ENCODE measurements at places on chromosomes 1 and 21.

- no peak for DNase-seq
Measured at GRCh38 chr1:175204330-175204729, 11.8 kb upstream of the KIAA0040 start.

- DNase-seq, result no peak
Measured at GRCh38 chr1:176051402-176051801, 155.7 kb downstream of the COP1 start.

DNA sequence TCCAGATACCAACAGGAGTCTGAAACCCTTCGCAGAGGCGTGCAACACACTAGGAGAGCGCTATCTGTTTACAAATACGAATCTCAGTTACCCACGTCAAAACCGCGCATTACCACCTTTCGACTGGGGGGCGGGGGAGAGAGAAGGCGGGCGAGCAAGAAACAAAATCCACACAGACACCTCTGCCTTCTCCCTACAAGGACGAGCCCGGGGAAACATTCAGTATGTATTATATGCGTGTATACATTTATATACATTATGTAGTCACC lies 722 bp downstream of the TUT4 start:
- peak; percentile 66 for DNase-seq

DNA sequence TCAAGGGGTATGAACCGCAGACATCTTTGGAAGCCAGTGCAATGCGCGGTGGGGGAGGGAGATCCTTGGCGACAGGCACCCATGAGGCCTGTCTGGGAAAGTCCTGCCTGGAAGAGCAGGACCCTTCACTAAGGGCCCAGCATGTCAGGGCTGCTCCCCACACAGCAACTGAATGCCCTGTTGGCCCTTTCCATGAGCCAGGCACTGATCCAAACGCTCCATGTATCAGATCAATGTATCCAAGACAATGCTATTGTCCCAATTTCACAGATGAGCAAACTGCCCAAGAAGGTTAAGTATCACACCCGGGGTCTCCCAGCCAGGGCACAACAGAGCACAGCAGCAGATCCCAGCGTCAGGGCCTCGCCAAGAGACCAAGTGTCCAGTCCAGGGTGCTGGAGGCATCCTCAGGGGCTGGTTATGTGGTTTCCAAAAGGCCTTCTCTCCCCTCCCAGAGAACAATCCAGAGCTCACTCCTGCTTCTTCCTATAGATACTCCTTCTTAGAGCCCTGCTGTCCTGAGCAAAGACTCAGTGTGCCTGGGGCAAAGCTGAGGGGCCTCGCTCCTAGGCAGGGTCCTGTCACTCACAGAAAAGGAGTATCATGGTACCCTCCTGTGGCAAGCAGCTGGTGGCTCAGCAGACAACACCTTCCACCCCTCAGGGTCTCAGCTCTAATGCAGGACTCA lies 328.0 kb downstream of the NPHP4 start:
- no peak for DNase-seq

DNA sequence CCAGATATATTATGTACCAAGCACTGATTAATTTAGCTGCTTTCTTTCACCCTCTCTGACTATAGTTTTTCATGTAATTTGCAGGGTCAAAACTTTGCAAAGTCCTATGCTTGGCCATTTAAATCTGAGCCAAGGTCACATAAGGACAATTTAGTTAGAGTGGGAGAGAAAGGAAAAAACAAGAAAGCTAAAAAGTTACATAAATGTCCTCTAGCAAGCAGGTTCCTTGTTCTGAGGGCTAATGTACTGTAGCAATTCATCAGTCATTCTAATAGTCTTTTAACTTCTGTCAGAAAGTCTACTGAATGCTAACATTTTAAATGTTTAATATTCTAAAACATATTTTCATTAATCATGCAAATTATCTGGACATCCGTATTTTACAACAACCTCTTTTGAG lies 68.3 kb downstream of the SAMSN1 start:
- no peak for DNase-seq

- peak; percentile 68 for DNase-seq
Measured at GRCh38 chr1:25996966-25997827, 666 bp downstream of the PAFAH2 start.

- DNase-seq, result peak; percentile 12
Measured at GRCh38 chr1:9009438-9010370, 16.5 kb downstream of the SLC2A7 start.

DNA sequence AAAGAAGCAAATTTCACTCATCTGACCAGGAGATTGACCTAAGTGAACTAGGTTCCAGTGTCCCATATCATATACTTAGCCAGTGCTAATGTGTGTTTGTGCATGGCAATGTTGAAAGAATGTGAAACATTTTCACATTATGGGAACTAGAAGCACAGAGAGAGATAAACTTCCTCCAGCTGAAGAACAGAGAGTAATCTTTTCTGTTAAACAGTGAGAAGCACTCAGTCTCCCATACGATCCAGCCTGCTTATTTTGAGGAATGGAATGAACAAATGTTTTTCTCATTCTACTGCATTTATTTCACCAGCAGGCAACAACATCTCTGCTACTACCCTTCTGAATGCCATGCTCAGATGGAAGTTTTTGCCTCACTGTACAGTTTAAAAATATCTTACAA lies 170.5 kb downstream of the TTLL7 start:
- no peak for DNase-seq

- DNase-seq, result no peak
Measured at GRCh38 chr1:5742801-5743200, 249.4 kb downstream of the NPHP4 start.

DNA sequence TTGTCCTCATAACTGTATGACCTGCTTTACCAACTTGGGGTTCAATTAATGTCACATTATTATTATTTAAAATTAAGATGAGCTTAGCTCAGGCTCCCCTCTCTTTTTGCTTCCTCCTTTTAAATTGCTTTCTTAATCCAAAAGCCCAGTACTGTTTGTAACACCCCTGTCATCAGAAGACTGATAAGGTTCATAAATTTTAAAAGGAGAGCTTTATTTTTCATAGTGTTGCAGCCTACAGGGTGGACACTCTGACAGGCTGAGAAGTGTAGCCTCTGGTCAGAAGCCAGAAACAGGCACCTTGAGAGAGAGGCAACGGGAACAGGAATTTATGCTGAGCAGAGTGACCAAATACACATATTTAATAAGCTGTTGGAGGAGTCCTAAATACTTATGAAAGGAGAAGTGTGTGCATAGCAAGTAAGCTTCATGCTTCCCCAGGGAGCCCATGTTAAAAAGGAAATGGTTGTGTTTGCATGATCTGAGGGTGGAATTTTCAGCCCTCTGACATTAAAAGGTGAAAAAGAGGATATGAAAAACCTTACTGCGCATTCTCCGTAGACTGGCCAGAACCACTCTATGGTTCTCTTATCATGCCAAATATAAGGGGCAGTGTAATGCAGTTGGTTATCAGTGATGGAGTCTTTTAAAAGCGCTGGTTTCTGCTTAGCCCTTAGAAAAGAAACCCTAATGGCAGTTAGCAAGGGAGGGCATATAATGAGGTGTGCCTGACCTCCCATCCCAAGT lies 30.5 kb upstream of the FGGY start:
- DNase-seq, result no peak

DNA sequence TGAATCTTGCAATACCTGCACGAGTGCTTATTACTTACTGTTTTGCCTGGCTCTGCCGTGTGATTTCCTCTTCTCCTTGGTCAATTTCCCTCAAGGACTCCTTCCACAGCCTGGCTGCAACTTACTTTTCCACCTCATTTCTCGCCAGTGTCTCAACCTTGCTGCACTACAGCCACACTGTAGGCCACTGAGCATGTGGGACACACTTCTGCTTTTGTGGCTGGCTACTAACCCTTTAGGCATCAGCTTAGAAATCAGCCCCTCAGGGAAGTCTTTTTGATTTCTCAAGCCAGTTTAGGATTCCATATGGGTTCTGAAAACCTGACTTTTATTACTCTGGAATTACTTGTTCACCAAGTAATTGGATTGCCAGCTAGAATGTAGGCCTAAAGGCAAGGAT lies 5.2 kb upstream of the DMRTB1 start:
- DNase-seq, result no peak

DNA sequence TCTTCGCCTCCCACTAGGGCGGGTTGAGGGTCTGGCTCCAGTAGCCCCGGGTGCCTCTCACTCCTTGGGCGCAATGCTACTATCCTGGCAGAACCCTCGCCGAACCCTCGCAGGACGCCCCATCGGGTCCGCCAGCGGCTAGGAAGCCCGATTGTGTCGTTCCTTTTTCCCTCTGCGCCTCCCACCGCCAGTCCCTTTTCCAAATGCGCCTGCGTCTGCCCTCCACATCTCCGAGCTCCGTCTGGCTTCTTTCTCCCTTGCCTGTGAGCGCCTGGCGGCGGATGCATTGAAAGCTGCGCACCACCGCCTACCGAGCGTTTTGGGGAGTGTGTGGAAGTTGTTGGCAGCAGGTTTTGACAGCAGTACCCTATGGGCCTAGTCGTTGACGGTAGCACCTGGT lies 1.0 kb upstream of the DIRAS3 start:
- DNase-seq, result peak; percentile 73

DNA sequence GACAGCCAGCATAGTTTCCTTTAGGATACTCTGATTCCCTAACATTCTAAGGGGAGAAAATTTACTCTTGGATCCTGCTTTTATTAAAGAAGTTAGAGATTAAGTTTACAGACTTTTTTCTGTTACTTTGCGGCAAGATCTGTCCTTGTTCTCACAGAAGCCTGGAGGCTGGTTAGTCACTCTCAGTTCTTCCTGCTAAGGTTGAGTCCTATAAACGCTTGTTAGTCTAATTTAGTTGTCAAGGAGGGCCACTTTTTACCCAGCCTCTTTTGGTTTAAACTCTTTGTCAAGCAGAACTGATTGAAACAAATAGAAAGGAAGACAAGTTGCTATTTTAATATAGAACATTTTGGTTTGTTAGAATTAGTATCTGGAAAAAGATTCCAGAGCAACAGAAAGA lies 89.7 kb downstream of the C21orf91 start:
- no peak for DNase-seq

DNA sequence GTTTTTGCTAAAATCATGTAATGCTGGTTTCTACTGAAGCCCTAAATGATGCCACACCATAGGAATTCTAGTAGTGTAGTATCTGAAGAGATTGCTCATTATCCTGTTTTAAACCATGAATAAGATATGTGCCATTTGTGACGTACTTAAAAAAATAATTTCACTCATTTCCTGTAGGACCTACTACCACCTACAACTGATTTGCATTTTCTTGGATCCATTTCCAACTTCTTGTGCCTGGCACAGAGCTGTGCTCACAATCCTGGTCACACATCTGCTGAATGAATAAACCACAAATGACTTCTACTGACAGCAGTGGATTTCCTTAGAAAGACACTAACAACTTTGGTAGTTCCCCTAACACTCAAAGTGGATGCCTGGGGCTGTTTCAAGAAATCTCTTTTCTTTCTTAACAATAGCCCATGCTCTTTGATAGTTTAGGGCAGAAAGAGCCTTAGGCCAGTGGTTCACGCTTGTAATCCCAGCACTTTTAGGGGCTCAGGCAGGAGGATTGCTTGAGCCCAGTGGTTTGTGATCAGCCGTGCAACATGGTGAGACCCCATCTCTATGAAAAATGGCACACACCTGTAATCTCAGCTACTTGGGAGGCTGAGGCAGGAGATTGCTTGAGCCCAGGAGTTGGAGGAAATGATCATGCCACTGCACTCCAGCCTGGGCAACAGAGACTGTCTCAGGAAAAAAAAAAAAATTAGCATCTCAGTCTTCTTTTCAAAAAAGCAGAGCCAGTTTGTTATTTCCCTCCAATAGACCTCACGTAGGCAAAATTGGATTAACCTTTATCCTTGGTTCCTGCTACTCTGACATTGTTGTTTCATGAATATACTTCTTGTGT lies 13.0 kb upstream of the BATF3 start:
- DNase-seq, result peak; percentile 88

- no peak for DNase-seq
Measured at GRCh38 chr21:29805105-29805504, 134.7 kb downstream of the GRIK1 start.

DNA sequence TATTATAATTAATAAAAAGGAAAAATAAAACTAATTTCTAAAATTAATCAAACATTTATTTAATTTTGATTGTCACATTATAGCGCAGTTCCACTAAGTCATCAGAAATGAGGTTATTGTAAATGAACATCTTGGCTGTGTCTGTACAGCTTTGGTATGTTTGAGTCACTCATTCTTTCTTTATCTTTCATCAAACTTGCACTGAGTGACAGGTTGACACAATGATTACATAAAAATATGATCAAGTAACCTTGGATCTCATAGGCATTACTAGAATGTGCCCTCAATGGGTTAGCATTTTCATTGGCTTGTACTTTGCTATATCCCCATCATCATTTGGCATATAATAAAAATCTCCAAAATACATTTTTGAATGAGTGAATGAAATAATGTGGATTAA lies 1353.2 kb upstream of the ADGRL2 start:
- DNase-seq, result no peak

- DNase-seq, result no peak
Measured at GRCh38 chr1:182338806-182339370, 52.7 kb downstream of the GLUL start.

GRCh38 chr1:203089001-203089650 lies 3.3 kb upstream of the MYOG start:
- DNase-seq, result no peak

GRCh38 chr1:97797403-97798183 lies 123.2 kb downstream of the DPYD start:
- peak; percentile 25 for DNase-seq

- DNase-seq, result no peak
Measured at GRCh38 chr1:97529600-97529999, 391.2 kb downstream of the DPYD start.

GRCh38 chr1:204683284-204684205 lies 2.0 kb downstream of the LRRN2 start:
- no peak for DNase-seq

- DNase-seq, result no peak
Measured at GRCh38 chr1:91680556-91681155, 180.0 kb downstream of the CDC7 start.

DNA sequence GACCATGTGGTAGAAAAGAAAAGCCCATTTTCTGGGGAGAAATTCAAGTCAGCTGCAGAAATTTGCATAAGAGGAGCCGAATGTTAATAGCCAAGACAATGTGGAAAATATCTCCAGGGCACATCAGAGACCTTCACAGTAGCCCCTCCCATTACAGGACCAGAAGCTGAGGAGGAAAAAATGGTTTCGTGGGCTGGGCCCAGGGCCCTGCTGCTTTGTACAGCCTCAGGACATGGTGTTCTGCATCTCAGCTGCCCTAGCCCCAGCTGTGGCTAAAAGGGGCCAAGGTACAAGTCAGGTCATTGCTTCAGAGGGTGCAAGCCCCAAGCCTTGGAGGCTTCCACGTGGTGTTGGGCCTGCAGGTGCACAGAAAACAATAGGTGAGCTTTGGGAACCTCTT lies 108.3 kb downstream of the DMRTB1 start:
- no peak for DNase-seq

- DNase-seq, result peak; percentile 57
Measured at GRCh38 chr1:207698822-207699483, 52.9 kb upstream of the CD46 start.

GRCh38 chr1:40829631-40830245 lies 32.4 kb downstream of the CITED4 start:
- DNase-seq, result no peak

GRCh38 chr1:32749332-32749731 lies 46.8 kb upstream of the SYNC start:
- no peak for DNase-seq
